ENCODE measurements at places on chromosomes 6 and 20.

GRCh38 chr6:83978324-83978734 is 55.2 kb upstream of the MRAP2 start:
- no peak for DNase-seq

DNA sequence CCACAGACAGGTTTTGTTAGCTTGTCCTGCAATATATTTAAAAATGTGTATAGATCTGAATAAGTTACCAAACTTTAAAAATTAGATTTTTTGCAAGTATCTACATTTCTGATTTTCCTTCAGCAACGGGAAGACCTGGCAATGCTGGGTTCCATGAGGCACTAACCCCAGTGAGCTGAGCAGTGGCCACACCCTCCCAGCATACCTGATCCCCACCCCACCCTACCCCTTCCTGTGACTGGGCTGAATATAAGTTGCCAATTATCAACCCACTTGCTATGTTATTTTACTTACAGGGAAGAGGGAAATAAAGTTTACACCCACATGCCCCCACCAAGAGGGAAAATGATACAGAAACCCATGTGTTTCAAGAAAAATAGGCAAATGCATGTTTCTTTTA is 70.3 kb upstream of the RALGAPA2 start:
- no peak for DNase-seq

DNA sequence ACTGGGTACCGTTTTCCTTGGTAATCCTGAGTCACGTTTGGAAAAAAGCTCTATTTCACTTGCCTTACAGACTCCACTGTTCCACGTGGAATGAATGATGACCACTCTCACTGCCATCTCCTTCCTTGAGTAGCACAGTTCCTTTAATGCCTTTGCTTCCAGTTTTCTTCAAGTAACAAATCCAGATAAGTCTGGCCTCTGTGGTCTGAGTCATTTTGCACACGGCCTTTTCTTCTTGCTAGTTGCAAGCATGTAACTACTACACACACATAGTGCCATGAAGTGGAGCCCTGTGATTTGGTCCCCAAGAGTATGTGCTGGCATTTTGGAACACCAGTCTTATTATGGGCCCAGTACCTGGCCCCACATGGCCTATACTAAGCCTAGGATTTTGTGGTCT is 182.8 kb downstream of the SASH1 start:
- DNase-seq, result no peak

DNA sequence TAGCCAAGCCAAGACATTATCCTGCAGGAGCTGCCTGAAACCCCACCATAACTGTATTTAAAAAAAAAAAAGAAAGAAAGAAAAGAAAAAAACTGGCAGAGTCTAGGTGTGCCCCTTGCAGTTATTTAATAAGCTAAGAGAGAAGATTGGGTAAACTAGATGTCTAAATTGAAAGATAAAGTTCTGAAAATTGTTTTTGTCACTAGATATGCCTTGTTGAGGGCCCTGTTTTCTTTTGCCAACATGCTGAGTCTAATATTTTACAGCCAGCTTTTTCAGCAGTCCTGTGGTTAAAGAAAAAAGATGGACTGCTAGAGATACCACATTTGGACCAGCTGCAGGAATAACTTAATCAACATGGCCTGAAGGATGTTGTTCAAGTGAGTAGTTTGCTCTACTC is 116.3 kb upstream of the TCF21 start:
- no peak for DNase-seq

GRCh38 chr6:7260291-7261031 is 52.5 kb downstream of the SSR1 start:
- DNase-seq, result no peak

DNA sequence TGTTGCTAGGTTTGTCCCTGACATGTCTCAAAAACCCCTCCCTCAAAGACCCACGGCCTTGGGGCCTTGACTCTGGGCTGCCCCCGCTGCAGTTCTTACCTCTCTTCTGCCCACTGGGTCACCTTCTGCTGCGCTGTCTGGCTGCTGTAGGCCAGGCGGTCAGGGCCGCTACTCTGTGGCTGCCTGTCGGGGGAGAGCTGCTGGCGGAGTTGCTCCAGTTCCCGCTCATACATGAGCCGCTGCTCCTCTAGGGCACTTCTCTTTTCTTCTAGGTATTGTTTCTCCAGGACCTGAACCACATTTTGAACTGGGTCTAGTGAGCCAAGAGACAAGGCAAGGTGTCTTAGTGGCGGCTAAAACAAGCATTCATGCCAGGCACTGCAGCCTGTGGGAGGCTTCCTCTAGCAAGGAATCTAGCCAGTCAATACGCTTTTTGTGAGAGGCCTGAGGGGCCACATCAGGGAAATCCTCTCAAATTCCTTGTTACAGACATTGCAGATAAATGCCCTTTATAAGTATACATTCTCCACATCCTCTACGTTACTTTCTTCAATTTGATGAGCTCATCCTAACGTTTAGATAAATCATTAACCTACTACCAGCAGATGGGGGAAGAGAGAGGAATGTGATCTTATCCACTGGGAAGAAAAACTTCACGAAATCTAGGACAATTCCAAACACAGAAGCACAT is 110.3 kb upstream of the NUP153 start:
- DNase-seq, result no peak

Measured in cerebellar nuclear complex (tissue), 1 donor.